HS-5 (cell line): ENCODE measurements at places on chromosomes 1 and 21.

DNA sequence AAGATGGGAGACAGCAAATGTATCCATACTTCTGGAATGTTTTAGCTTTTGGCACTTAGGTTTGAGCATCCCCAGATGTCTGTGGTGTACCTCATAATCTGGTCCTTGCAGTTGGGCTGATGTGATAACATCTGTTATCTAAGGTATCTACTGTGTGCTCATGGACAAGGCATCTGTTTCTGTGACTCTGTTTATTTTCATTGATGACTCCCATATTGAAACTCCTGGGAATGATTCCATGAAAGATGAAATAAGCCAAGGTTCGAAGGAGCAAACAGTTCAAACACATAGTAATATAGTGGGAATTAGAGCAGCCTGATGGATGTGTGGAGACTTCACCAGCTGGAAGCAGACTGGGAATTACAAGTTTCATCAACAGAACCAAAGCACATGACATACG is 20.7 kb upstream of the TRIM45 start:
- DNase-seq: peak; percentile 77

GRCh38 chr1:203039609-203040512 is 13.6 kb downstream of the PPFIA4 start:
- no peak for DNase-seq

DNA sequence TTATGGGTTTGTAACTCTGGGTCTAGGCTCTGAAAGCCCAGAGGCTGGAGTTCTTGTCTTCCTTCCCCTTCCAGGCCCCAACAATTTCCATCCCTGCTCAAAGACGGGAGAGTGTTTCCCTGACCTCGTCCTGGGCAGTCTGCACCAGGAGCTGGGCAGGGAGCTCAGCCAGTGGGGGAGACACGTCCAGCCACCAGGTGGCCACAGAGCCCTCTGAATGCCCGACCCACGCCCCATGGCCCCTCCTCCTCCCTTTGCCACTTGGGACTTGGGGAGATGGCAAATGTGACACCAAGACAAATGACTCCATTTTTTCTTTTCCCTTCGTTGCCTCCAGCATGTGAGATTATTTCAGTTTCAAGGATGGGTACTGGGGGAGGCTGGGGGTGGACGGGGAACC is 159.9 kb upstream of the AJAP1 start:
- no peak for DNase-seq

GRCh38 chr1:238690415-238690814 is 696.0 kb upstream of the CHRM3 start:
- no peak for DNase-seq

GRCh38 chr1:162003061-162003829 is 20.4 kb downstream of the OLFML2B start:
- DNase-seq: peak; percentile 84
